GM12892 (cell line): ENCODE measurements at places on chromosomes 2 and 18.

DNA sequence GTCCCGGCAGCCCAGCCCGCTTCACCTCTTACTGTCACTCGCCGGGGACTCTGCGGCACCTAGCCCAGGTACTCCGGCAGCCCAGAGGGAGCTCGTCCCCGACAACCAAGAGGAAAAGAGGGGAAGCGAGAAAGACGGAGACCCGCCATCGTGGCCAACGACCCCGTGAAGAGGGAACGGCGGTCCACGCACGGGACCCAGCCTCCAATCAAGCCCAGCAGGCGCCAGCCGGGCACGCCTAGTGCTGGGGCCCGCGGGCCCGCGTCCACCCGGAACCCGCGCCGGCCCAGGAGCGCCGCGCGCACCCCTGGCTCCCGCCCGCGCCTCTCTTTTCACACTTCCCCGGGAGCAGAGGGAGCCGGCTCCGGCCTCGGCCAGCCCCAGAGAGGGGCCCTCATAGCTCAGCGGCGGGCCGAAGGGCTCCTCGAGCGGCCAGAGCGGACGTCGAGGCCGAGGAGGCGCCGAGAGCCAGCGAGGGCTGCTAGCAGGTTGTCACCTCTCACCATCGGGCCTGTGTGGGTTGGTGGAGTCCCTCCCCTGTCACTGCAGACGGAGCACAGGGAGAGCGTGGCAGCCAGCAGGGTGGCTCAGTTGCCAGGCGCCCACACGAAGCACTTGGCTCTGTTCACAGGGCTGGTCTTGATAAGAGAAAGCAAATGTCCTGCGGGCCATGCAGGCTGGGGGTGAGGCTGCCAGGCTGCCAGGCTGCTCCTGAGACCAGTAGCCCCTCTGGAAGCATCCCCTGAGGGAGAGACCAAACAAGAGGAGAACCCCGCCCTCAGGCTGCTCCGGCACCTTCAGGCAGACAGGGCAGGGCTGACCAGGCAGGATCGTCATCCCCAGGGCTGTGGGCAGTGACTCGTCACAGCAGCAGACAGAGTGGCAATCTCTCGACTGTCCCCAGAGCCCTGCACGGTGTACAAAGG lies 36.9 kb upstream of the KLF11 start:
- DNase-seq: no peak

GRCh38 chr2:71561441-71562267 lies 108.3 kb downstream of the DYSF start:
- no peak for DNase-seq

DNA sequence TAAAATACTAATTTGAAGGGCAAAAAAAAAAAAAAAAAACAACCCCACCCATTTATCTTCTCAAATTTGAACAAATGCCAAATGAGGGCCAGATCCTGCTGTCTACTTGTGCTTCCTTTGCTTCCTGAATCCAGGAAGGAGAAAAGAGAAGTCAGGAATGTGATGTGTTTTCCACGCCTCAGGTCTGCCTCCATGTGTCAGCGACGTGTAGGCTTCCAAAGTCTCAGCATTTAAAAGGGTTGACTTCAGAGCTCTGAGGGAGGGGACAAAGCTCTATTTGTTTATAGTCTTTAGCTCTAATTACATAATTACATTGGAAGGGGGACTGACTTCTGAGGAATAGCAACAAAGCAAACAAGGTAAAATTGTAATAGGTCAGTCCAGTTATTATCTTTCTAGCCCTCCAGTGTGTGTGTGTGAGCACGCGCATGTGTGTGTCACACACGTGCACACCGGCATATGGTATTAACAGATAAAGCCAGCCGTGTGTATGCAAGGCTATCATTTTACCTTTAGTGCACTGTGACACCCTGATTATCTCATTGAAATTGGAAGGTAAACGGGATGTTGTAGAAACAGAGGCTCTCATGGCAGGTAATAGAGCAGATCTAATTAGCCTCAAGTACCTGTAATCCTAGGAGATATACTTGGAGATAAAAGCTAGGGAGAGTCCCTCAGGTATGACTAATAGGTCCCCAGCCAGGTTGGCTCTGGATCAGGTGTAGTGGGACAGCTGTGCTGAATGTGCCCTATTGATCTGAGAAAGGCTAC lies 911.4 kb upstream of the ZEB2 start:
- DNase-seq: no peak

GRCh38 chr2:14743861-14744260 lies 111.3 kb downstream of the LRATD1 start:
- no peak for DNase-seq

DNA sequence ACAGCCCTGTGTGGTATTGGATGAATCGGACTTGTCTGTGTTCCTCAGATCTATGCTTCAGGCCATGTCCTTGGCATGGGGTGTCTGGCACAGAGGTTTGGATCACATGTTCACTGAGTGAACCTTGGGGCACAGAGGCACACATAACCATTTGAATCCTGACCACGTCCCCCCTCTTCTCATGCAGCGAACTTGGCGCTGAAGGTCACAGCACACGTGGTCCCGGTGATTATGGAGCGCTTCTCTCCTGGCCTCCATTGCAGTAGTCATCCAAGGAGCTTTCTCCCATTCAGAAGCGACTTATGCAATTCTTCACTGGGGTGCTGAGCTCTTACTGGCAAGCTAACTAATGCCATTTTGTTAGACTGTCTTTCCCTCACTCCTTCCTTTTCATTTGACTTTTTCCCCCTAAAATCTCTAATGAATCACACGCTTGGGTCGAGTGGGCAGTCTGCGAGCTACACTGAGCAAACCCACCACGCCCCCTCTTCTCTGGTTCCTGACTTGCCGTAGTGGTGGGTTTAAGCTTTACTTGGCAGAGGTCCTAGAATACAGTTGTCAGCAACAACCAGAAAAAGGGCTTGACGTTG lies 59.4 kb downstream of the KCNG2 start:
- DNase-seq: no peak

DNA sequence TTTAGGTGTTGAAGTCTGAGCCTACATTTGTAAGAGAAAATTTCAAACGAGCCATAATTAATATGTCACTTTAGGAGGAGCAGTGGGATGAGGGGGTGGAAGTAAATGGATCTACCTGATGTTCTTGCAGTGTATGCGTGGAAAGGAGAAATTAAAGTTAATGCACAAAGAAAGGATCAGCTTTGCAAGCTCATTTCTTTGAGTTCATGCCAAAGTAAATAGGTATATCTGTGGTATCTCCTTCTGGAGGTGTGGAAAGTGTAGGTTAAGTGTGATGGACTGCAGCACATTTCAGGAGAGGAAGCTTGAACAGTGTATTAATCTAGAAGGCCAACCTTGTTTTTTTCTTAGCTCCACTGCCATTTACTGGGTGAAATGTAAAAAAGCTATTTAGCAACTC lies 307.5 kb upstream of the ZEB2 start:
- DNase-seq: no peak

- DNase-seq: no peak
Observed at GRCh38 chr2:26706616-26707473, 14.3 kb downstream of the KCNK3 start.

GRCh38 chr2:86201671-86202335 lies 2.5 kb downstream of the MRPL35 start:
- no peak for DNase-seq

- no peak for DNase-seq
Observed at GRCh38 chr2:121598087-121598486, 51.2 kb downstream of the CLASP1 start.

DNA sequence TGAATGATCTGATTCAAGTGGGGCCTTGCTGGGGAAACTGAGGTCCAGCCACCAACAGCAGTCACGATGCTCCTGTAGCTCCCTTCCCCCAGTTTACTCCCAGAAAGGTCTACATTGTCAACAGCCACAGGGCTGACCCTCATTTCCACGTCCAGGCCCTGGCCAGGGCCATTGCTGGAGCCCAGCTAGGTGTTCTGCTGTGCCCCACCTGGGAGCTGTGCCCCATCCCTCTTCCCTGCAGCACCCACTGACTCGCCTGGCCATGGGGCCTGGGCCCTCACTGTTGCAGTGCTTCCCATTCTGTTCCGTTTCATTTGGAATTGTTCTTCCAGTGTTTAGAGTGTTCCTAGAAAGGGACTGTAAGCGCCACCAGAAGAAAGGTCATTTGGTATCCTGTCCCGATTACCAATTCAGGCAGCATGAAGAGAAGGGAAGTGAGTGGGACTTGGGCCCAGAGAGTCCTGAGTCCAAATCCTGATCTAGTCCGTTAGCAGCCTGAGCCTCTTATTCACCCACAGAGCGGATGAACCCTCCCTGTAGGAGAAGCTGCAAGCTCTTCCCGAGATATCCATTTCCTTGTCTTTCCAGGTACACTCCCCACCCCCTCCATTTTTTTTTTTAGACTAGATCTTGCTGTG lies 73.1 kb upstream of the HPCAL1 start:
- no peak for DNase-seq

- DNase-seq: no peak
Observed at GRCh38 chr2:25853038-25853638, 25.1 kb downstream of the ASXL2 start.

DNA sequence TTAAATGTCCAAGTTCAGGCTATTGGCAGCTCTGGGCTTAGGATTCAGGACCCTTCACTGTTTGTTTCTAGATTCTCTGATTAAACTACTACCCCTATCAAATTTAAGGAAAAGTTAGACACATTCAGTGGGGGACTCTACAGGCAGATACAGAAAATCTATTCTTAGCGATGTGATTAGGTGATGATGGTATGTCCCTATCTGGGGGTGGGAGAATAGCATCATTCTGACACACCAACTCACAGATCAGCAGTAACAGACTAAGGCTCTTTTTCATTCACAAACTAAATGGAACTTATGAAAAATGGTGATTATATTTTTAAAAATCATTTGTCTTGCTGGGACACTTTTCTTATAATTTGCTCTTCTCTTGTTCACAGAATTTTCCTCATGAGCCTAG lies 232.9 kb upstream of the CDH2 start:
- DNase-seq: no peak

DNA sequence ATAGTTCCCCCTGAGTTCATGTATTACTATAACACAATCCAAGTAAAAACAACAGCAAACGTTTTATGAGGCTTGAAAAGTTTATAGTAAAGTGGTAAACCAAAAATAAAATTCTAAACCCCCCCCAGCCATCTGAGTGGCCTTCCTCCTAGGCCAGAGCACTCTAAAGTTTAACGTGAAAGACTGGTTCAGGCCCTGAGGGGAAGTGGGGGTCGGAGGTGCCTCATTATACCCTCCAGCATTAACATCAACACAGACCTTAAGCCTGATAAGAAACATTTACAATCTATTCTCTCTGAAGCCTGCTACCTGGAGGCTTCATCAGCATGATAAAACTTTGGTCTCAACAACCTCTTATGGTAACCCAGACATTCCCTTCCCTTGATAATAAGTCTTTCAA lies 29.0 kb upstream of the CNGA3 start:
- no peak for DNase-seq

GRCh38 chr2:138079976-138080375 lies 115.7 kb downstream of the HNMT start:
- no peak for DNase-seq

- no peak for DNase-seq
Observed at GRCh38 chr2:45283764-45284620, 274.7 kb upstream of the SIX2 start.

DNA sequence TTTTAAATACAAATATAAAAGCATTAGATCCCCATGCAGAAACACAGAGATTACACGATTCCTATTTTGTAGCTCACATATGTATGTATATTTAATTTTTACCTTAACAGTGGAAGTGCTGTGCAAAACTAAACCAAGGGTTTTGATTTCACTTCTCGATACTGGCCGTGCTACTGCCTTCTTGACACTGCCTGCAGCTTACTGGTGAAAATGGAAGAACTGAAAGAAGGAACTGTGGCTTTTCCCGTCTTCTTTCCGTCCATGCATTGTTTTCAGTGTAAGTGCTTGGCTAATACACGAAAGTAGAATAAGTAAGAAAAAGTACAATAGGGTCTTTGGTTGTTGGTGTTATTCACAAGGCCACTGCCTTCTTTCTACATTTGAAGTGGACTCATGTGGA lies 129.5 kb downstream of the NDUFA10 start:
- DNase-seq: no peak
